ENCODE measurements at places on chromosomes 12 and 14. TPM values are rescaled to one million over a fixed set of nuclear protein-coding genes. Genes with fewer than 3 reads are reported as not detected.

DNA sequence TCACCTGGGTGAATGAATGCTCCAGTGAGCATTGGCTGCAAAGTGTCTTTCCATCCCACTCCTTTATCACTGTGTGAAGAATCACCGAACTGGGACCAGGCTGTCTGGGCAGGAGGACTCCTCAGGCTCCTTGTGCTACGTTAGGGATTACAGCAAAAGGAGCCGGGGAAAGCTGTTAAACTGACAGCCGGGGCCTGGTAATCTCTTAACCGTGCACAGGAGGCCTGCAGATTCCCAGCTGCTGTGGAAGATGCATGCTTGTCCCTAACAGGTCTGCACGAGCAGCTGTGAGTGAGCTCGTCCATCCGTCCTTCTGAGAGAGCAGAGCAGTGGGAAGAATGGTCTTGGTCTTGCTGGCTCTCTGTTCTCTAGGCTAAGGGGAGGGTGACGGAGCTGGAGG, 231.5 kb downstream of the AACS start:
- H3K27ac ChIP-seq, result no peak overlapping the region
- H3K4me1 ChIP-seq, result no peaks in the 10 kb centered on the region
- DNase-seq, result no peak
- no peak overlapping the region for H3K4me3 ChIP-seq

GRCh38 chr12:76201316-76201715, 116.8 kb upstream of the NAP1L1 start:
- no peak overlapping the region for H3K27ac ChIP-seq
- H3K27me3 ChIP-seq, result no peaks in the 10 kb centered on the region
- no peaks in the 10 kb centered on the region for H3K36me3 ChIP-seq
- H3K4me1 ChIP-seq, result no peaks in the 10 kb centered on the region

GRCh38 chr12:93847517-93848474, 170.6 kb downstream of the CRADD start:
- no peak overlapping the region for H3K4me3 ChIP-seq
- no peaks in the 10 kb centered on the region for H3K27me3 ChIP-seq
- DNase-seq, result no peak
- no peak overlapping the region for H3K27ac ChIP-seq

DNA sequence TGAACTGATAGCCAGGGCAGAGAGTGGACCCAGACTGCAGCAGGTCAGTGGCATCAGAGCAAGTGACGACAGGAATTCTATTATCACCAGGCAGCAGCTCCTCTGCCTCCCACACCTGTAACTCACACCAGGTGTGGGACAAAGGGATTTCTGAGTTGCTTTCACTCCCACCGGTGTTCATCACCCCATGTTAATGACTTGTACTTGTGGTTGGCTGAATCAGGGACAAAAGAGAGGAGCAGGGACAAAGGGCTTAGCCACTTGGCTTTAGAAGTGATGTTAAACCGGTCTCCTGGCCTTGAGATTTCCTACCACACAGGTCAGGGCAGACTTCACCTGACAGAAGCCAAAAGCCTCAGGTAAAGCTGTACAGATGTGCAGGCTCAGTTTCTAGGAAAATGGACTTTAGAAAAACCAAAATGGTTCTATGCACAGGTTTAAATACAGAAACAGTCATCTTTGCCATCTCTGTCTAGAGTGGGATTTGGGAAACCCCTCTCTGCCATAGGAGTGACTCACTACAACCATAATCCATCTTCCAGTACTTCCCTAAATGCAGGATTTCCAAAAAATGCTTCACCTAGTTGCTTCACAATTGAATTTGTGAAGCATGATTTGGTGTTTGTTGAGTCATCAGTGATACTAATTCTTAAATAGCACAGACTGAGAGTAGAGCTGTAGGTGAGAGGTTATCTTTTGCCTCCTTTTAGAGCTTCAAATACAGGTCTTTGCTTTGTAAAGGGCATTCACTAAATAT, 158.5 kb downstream of the PRKCH start:
- H3K27me3 ChIP-seq, result no peaks in the 10 kb centered on the region
- H3K36me3 ChIP-seq, result peaks cover 3% of the 10 kb centered on the region
- H3K4me1 ChIP-seq, result peaks cover 23% of the 10 kb centered on the region

TAS2R13 gene
- total RNA-seq, result 1.3 TPM

ANKRD33 gene
- 0.62 TPM for total RNA-seq

DNA sequence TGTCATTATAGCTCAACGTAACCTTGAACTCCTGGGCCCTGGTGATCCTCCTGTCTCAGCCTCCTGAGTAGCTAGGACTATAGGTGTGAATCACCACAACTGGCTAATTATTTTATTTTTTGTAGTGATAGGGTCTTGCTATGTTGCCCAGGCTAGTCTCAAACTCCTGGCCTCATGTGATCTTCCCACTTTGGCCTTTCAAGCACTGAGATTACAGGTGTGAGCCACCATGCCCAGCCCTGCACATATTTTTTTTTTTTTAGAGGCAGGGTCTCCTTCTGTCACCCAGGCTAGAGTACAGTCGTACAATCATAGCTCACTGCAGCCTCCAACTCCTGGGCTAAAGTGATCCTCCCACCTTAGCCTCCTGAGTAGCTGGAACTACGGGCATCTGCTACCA, 8.9 kb downstream of the TMEM116 start:
- H3K27ac ChIP-seq, result no peak overlapping the region
- no peak overlapping the region for H3K4me3 ChIP-seq
- H3K27me3 ChIP-seq, result no peaks in the 10 kb centered on the region
- peaks cover 3% of the 10 kb centered on the region for H3K36me3 ChIP-seq
- H3K4me1 ChIP-seq, result peaks cover 10% of the 10 kb centered on the region

GRCh38 chr12:10497602-10498001, 8.1 kb upstream of the EIF2S3B start:
- H3K36me3 ChIP-seq, result no peaks in the 10 kb centered on the region
- DNase-seq, result no peak
- H3K27me3 ChIP-seq, result peaks cover 17% of the 10 kb centered on the region
- no peak overlapping the region for H3K4me3 ChIP-seq

GRCh38 chr14:106417224-106418049, 891.1 kb downstream of the TMEM121 start:
- H3K27ac ChIP-seq, result no peak overlapping the region
- no peaks in the 10 kb centered on the region for H3K36me3 ChIP-seq
- H3K4me3 ChIP-seq, result no peak overlapping the region
- no peaks in the 10 kb centered on the region for H3K27me3 ChIP-seq
- no peak for DNase-seq

GRCh38 chr12:54128416-54128815, 60.4 kb downstream of the SMUG1 start:
- DNase-seq, result no peak
- peak overlapping the region; percentile 94 for H3K4me3 ChIP-seq
- peaks cover 32% of the 10 kb centered on the region for H3K36me3 ChIP-seq
- H3K4me1 ChIP-seq, result peaks cover 56% of the 10 kb centered on the region
- peaks cover 5% of the 10 kb centered on the region for H3K27me3 ChIP-seq
- peak overlapping the region; percentile 73 for H3K27ac ChIP-seq

DNA sequence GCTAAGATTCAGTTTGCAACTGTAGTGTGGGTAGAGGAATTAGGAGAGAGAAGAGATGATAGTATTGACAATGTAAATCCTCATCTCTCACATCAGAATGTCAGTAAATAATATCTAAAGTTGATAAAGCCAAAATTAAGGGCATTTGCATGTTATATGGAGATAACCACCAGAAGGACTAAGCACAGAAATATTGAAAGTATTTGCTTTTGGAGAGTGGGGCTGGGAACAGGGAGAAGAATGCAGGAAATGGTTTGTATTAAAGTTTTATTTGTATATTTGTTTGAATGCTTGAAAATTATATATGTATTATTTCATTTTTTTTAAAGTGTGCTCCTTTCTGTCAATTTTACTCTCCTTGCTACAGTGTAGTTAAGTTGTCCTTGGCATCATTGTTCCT, 491.4 kb downstream of the APAF1 start:
- no peak for DNase-seq
- H3K27me3 ChIP-seq, result peaks cover 4% of the 10 kb centered on the region
- no peak overlapping the region for H3K27ac ChIP-seq
- no peaks in the 10 kb centered on the region for H3K36me3 ChIP-seq
- H3K4me3 ChIP-seq, result no peak overlapping the region
- H3K4me1 ChIP-seq, result no peaks in the 10 kb centered on the region

SERPINA4 gene
- 1.4 TPM for total RNA-seq

- H3K4me3 ChIP-seq, result no peak overlapping the region
- H3K27ac ChIP-seq, result no peak overlapping the region
- H3K27me3 ChIP-seq, result no peaks in the 10 kb centered on the region
- H3K4me1 ChIP-seq, result peaks cover under 1% of the 10 kb centered on the region
These were observed 285.3 kb downstream of the DAD1 start for GRCh38 chr14:22303589-22304195.

PPP1R36 gene
- total RNA-seq, result 0.57 TPM

DNA sequence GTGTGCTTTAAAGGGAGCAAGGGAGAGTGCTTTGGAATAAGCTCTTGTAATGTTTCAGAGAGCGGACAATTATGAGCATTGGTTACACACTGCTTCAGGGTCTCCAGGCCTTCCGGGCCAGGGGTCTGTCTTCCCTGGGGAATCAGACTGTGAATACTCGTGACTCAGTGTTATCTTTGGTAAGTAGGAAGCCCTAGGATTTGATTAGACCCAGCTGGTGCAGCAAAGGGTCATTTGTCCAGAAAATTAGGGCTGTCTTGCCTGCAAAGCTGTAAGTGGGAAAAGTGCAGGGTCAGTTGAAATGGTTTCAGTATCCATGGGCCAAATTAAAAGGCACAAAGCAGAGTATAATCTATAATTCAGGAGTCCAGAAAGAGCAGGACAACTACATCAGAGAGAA, 475.6 kb downstream of the MED13L start:
- H3K27me3 ChIP-seq, result peaks cover 5% of the 10 kb centered on the region
- no peak for DNase-seq
- H3K36me3 ChIP-seq, result no peaks in the 10 kb centered on the region
- H3K4me1 ChIP-seq, result peaks cover 18% of the 10 kb centered on the region
- peak overlapping the region; percentile 36 for H3K4me3 ChIP-seq

GLS2 gene
- 7.0 TPM for total RNA-seq

SYT1 gene
- 35.5 TPM for total RNA-seq

DNA sequence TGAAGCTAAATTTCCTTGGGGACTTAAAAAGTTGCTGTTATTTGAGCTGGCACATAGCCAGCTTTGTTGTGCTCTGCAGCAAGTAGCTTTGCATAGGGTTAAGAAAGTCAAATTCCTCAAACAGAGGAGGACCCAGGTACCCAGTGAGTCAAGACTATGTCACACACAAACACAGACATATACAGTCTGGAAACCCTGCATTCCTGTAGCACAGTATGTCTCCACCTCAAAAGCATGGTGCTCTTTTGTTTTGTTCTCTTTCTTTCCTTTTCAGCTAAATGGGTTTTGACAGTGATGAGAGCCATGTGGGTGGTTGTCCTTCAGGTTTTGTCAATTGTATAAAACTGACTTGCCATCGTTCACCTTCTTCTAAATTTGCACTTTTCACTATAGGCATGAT, 179.6 kb upstream of the DIO2 start:
- H3K4me3 ChIP-seq, result no peak overlapping the region
- peaks cover 4% of the 10 kb centered on the region for H3K4me1 ChIP-seq
- H3K27me3 ChIP-seq, result no peaks in the 10 kb centered on the region
- H3K27ac ChIP-seq, result peak overlapping the region; percentile 79

CDCA3 gene
- total RNA-seq, result 31.7 TPM

DNA sequence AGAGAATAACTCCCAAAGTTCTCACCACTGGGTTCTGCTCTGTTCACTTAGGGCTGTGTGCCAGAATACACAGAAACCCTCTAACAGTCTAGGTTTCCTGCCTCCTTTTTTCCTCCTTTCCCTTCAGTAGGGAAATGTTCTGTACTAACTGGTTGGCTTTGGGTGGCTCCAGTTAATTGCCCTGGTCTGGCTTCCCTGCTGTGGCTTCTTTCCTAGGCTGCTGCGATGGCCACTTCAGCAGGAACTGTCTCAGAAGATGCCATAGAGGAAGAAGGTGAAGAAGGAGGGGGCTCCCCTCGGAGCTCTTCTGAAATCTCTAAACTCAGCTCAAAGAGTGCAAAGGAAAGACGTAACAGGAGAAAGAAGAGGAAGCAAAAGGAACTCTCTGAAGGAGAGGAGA, 115.2 kb downstream of the SCN8A start:
- no peaks in the 10 kb centered on the region for H3K27me3 ChIP-seq
- DNase-seq, result no peak
- H3K4me3 ChIP-seq, result no peak overlapping the region
- no peak overlapping the region for H3K27ac ChIP-seq
- H3K36me3 ChIP-seq, result no peaks in the 10 kb centered on the region

- peaks cover 4% of the 10 kb centered on the region for H3K27me3 ChIP-seq
- H3K36me3 ChIP-seq, result peaks cover 23% of the 10 kb centered on the region
- peak overlapping the region; percentile 92 for H3K4me3 ChIP-seq
- no peak for DNase-seq
These were observed 713 bp upstream of the FBXL14 start for GRCh38 chr12:1595026-1595561.

GRCh38 chr12:72141381-72141780, 130.8 kb upstream of the TRHDE start:
- peaks cover 3% of the 10 kb centered on the region for H3K27me3 ChIP-seq
- no peak overlapping the region for H3K4me3 ChIP-seq
- H3K36me3 ChIP-seq, result no peaks in the 10 kb centered on the region
- no peaks in the 10 kb centered on the region for H3K4me1 ChIP-seq
- no peak for DNase-seq
- no peak overlapping the region for H3K27ac ChIP-seq

- H3K4me3 ChIP-seq, result no peak overlapping the region
- no peaks in the 10 kb centered on the region for H3K27me3 ChIP-seq
- DNase-seq, result no peak
- no peak overlapping the region for H3K27ac ChIP-seq
- H3K4me1 ChIP-seq, result no peaks in the 10 kb centered on the region
- H3K36me3 ChIP-seq, result no peaks in the 10 kb centered on the region
These were observed 8.8 kb downstream of the VRK1 start for GRCh38 chr14:96805956-96806355.

SPTSSA gene
- total RNA-seq, result 19.6 TPM

DNA sequence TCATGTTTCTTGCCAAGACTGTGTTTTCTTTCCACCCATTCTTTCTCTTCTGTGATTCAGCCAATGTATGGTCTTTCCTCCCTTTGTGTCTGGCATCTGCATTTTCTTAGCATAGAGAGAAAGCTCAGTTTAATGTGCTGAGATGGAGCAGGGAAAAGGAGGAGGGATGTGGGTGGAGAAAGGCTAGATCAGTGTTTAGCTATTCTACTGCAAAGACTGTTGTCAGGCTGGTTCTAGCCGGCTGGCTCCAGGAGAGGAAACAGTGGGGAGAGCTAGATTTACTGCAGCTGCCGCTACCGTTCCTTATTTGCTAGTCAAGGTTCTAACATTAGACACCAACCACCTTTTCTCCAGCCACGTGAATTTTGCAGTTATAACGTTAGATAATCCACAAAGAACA, 5.2 kb upstream of the RIMKLB start:
- H3K36me3 ChIP-seq, result no peaks in the 10 kb centered on the region
- H3K27ac ChIP-seq, result peak overlapping the region; percentile 87
- DNase-seq, result no peak
- peaks cover 23% of the 10 kb centered on the region for H3K4me1 ChIP-seq
- no peaks in the 10 kb centered on the region for H3K27me3 ChIP-seq
